Osteocyte (in vitro differentiated cells): ENCODE measurements at places on chromosomes 3 and 15.
A peak's percentile ranks its signal among the peaks of the same experiment; 100 is the strongest.

DNA sequence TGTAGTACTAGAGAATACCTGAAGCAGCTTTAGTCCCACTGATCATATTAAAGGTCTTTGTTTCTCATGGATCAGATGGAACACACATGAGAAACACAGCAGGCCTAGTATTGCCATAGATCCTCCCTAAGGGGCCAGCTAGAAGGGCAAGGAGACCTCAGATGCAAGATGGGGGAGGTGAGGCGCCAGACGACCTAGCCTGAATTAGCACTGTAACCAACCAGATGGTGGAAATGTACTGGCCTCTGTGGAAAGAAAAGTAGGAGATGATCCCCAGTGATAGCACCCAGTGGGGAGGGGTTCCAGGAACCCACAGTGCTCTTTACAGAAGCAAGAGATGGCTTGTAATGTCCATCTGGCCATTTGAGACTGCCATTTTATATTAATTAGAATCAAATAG, 138.2 kb upstream of the ZNF385D start:
- peaks cover 11% of the 10 kb centered on the region for H3K27me3 ChIP-seq
- DNase-seq = no peak
- no peak overlapping the region for H3K27ac ChIP-seq
- H3K4me1 ChIP-seq = no peaks in the 10 kb centered on the region
- H3K36me3 ChIP-seq = no peaks in the 10 kb centered on the region

- DNase-seq = no peak
- no peak overlapping the region for H3K4me3 ChIP-seq
- H3K27me3 ChIP-seq = peaks cover 68% of the 10 kb centered on the region
- H3K4me1 ChIP-seq = no peaks in the 10 kb centered on the region
- no peak overlapping the region for H3K27ac ChIP-seq
These were observed 420.4 kb upstream of the PROK2 start for GRCh38 chr3:72205297-72205826.

GRCh38 chr3:127441764-127442163, 148.8 kb downstream of the TPRA1 start:
- no peak overlapping the region for H3K27ac ChIP-seq
- no peak overlapping the region for H3K4me3 ChIP-seq
- no peaks in the 10 kb centered on the region for H3K36me3 ChIP-seq
- H3K27me3 ChIP-seq = peaks cover 24% of the 10 kb centered on the region
- peak; percentile 54 for DNase-seq

- H3K27ac ChIP-seq = peak overlapping the region; percentile 15
- no peak overlapping the region for H3K4me3 ChIP-seq
- peaks cover 2% of the 10 kb centered on the region for H3K36me3 ChIP-seq
These were observed 88.0 kb downstream of the PIK3R4 start for GRCh38 chr3:130658678-130659077.

- no peaks in the 10 kb centered on the region for H3K27me3 ChIP-seq
- DNase-seq = no peak
- no peak overlapping the region for H3K4me3 ChIP-seq
These were observed 165.2 kb upstream of the MYRIP start for GRCh38 chr3:39644176-39644575.

DNA sequence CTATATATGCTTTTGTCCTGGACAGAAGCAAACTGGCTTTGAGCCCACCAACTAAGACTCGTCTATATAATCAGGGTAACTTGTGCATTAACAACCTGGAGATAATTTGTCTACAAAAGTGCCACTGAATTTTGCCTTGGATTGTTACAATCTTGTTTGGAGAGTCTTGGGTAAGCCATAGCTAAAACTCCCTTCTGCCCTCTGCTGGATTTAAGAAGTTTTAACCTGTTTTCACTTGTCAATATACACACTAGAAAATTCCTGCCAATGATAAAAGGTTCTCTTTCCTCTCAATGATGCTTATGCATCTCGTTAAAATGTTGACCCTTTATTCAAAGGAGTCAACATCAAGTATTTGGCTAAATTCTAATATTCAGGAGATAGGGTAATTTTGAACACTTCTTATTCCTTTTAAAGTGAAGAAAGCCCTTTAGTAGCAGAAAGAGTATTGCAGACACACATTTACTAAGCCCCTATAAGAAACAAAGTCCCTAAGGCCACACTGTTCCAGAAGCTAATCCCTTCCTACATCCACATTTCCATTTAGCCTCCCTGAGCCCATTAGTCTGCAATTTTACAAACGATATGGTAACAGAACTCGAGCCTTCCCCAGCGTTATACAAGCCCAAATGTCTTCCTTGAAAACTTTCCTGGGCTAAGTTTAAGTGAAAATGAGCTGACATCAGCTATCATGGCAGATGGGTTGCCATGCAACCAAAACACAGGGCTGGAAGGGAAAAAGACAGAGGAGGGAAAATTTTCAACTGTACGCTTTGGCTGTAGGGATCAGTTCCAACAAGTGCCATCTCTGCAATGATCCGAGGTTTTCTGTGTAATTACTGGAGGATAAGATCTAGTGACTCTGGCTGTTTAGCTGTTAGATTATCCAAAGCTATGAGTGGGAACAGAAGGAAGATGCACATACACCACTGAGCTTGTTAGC, 75.9 kb upstream of the FGF12 start:
- H3K27ac ChIP-seq = no peak overlapping the region
- no peak overlapping the region for H3K4me3 ChIP-seq
- no peaks in the 10 kb centered on the region for H3K4me1 ChIP-seq
- DNase-seq = no peak
- H3K27me3 ChIP-seq = no peaks in the 10 kb centered on the region
- peaks cover 7% of the 10 kb centered on the region for H3K36me3 ChIP-seq

- no peak overlapping the region for H3K4me3 ChIP-seq
- no peak for DNase-seq
- H3K27ac ChIP-seq = no peak overlapping the region
- no peaks in the 10 kb centered on the region for H3K27me3 ChIP-seq
These were observed 31.6 kb downstream of the KLHL25 start for GRCh38 chr15:85763157-85763556.

DNA sequence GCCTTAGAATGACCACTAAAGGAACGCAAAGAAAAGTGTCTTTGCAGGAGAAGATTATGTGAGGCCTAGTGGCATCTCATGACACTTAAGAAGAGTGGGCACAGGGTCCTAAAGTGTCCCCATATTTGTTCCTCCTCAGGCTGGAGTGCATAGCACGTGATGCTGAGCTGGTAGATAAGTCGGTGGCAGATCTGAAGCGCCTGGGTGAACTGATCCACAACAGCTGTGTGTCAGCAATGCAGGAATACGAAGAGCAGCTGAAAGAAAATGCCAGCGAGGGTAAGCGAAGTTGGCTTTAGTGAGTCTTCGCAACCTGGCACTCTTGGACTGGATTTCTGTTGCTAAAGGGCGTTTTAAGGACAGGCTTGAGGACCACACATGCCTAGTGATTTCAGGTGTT, 92.6 kb downstream of the CHD2 start:
- no peak overlapping the region for H3K27ac ChIP-seq
- H3K4me3 ChIP-seq = no peak overlapping the region
- no peaks in the 10 kb centered on the region for H3K4me1 ChIP-seq

DNA sequence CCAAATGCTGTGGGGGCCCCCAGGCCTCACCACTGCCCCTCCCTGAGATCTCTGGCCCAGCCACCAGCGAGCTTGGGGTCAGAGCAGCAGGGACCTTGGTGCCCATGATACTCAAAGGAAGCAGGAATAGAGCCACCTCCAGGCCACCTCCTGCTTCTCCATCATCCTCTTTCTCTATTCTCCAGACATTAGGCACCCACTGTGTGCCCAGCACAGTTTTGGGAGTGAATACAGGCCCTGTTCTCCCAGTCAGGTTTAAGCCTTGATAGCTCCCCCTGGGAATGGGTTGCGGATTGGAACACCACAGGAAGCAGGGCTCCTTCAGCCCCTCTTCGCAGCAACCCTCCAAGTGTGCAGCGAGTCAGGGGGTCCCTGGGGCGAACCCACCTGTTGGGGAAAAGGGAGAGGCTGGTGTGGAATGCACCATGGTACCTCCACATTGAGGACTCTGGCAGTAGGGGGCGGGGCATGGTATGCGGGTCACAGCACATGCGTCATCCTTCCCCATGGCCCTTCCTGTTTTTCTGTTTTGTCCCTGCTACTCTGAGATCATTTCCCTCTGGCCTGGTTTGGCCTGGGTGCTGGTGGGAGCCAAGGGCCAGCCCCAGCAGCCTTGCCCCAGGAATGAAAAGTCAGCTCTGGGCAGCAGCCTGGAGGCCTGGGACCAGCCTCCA, 14.2 kb upstream of the SEMA3B start:
- no peak overlapping the region for H3K27ac ChIP-seq
- no peaks in the 10 kb centered on the region for H3K27me3 ChIP-seq
- peaks cover 19% of the 10 kb centered on the region for H3K4me1 ChIP-seq

DNA sequence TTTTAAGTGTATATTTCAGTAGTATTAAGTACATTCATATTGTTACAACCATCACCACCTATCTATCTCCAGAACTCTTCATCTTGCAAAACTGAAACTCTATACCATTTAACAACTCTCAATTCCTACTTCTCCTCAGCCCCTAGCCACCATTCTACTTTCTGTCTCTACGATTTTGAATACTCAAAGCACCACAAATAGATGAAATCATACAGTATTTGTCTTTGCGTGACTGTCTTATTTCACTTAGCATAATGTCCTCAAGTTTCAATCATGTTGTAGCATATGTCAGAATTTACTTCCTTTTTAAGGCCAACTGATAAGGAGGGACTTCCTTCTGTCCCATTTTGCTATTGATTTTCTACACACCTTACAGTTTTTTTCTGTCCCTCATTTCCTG, 593.3 kb downstream of the FHIT start:
- H3K4me1 ChIP-seq = peaks cover 4% of the 10 kb centered on the region
- no peak for DNase-seq

- peaks cover 49% of the 10 kb centered on the region for H3K4me1 ChIP-seq
- no peaks in the 10 kb centered on the region for H3K27me3 ChIP-seq
- H3K36me3 ChIP-seq = no peaks in the 10 kb centered on the region
These were observed 13.7 kb upstream of the ISLR start for GRCh38 chr15:74159773-74160172.

- no peak for DNase-seq
- no peak overlapping the region for H3K27ac ChIP-seq
- H3K4me3 ChIP-seq = no peak overlapping the region
These were observed 23.4 kb downstream of the NMD3 start for GRCh38 chr3:161244538-161244937.

GRCh38 chr3:31022716-31023115, 128.3 kb upstream of the GADL1 start:
- H3K27ac ChIP-seq = no peak overlapping the region
- H3K27me3 ChIP-seq = no peaks in the 10 kb centered on the region
- H3K4me3 ChIP-seq = no peak overlapping the region
- DNase-seq = no peak

DNA sequence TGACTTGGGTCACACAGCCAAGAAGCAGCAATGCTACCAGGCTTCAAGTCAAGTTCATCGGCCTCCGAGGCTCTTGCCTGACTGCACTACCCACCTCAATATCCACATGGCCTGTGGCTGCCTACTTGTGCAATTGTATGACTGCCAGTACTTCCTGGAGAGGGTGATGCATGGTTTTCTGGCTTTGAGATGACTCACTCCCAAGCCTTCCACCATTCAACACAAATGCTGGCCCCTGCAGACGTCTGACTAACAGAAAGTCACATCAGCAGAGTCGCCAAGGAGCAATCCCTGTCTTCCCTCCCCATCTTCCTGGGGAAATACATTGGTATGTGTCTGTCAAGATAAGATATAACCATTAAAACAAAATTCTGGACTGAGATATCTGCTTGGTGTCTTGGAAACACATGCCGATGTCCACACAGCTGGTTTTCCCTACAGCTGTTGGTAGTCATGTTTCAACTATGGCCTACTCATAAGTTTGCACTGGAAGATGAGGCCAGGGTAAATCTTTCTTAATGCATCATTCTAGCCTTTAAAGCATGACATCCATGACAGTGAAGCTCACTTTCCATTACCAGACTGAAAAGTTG, 79.6 kb upstream of the SPATA12 start:
- H3K4me3 ChIP-seq = no peak overlapping the region
- no peak overlapping the region for H3K27ac ChIP-seq
- H3K27me3 ChIP-seq = no peaks in the 10 kb centered on the region
- no peak for DNase-seq

- H3K4me1 ChIP-seq = peaks cover 47% of the 10 kb centered on the region
- H3K27ac ChIP-seq = peak overlapping the region; percentile 88
- DNase-seq = no peak
- H3K27me3 ChIP-seq = peaks cover 17% of the 10 kb centered on the region
- H3K36me3 ChIP-seq = peaks cover 3% of the 10 kb centered on the region
These were observed 1.1 kb downstream of the SNRK start for GRCh38 chr3:43287500-43287873.

DNA sequence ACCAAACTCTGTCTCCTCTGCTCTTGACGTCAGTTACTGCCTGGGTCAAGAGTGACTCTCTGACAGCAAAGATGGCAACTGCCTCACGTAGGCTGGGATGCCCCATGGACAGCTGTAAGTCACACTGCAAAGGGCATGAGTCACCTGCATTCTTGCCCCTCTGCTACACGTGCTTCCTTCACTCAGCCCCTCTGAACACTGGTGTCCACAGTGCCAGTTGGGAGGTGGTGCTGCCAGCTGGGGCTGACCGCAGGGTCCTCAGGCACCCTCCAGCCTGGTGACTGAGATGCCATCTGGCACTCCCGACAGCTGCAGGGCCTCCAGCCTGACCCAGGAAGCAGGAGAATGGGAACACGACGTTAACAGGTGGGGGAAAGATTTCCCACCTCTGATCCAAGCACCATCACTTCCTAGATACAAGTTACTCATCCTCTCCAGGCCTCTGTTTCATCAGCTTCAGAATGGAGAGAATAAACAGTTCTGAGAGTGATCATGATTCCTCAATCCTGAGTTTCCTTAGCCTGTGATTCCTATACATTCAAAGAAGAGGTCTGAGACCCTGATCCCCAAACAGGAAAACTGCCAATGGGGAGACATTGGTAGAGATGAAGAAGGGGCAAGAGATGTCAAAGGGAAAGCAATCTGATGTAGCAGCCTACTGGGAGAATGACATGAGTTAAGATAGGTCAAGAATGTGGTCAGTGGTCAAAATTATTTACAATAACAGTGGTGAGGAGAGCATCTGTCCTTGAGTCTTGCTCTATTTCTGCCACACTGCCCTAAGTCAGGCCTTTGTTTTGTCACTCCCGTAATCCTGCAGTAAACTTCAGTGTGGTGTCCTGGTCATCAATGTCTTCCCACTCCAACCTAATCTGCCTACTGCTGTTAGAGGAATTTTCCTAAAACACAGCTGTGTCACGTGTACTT, 86.1 kb upstream of the BCL6 start:
- no peaks in the 10 kb centered on the region for H3K36me3 ChIP-seq
- no peak overlapping the region for H3K27ac ChIP-seq
- H3K4me1 ChIP-seq = peaks cover 8% of the 10 kb centered on the region
- DNase-seq = peak; percentile 72

GRCh38 chr3:48966876-48967361, 23.1 kb upstream of the P4HTM start:
- H3K36me3 ChIP-seq = peaks cover 46% of the 10 kb centered on the region
- no peak for DNase-seq
- no peak overlapping the region for H3K4me3 ChIP-seq
- no peaks in the 10 kb centered on the region for H3K27me3 ChIP-seq

- H3K36me3 ChIP-seq = peaks cover 8% of the 10 kb centered on the region
- H3K27me3 ChIP-seq = no peaks in the 10 kb centered on the region
- H3K4me1 ChIP-seq = peaks cover 26% of the 10 kb centered on the region
- no peak for DNase-seq
These were observed 22.1 kb upstream of the TJP1 start for GRCh38 chr15:29844290-29844903.
